A549 treated with ZK216348 at 1 μM for 4 hours (cell line): ENCODE measurements at places on chromosomes 2 and 18. TPM values are rescaled to one million over a fixed set of nuclear protein-coding genes. Genes with fewer than 3 reads are reported as not detected.

Gene CNTNAP5
- not detected in 5 replicates for total RNA-seq

Gene COPS8
- total RNA-seq = 114 to 193 TPM (median 122 TPM) in 5 replicates

Gene WNT10A
- total RNA-seq = 0.19 to 0.31 TPM in 2 of 5 replicates, not detected in the others

Gene NOSTRIN
- 1.4 to 3.3 TPM (median 1.8 TPM) in 5 replicates for total RNA-seq

Gene CHPF
- 12.5 to 32.0 TPM (median 29.8 TPM) in 5 replicates for total RNA-seq
